ENCODE measurements at places on chromosomes 6 and 20. TPM values are rescaled to one million over a fixed set of nuclear protein-coding genes. Genes with fewer than 3 reads are reported as not detected.

GRCh38 chr20:21862259-21862946 is 156.9 kb downstream of the PAX1 start:
- DNase-seq = no peak

GRCh38 chr20:5161536-5162164 is 34.8 kb downstream of the CDS2 start:
- no peak for DNase-seq

Gene GPLD1
- 0.04 TPM for polyA plus RNA-seq

Gene LCA5
- 4.2 TPM for polyA plus RNA-seq

Gene CDH26
- 0.05 TPM for polyA plus RNA-seq

- no peak for DNase-seq
Observed at GRCh38 chr6:146741609-146742008, 142.8 kb downstream of the ADGB start.

DNA sequence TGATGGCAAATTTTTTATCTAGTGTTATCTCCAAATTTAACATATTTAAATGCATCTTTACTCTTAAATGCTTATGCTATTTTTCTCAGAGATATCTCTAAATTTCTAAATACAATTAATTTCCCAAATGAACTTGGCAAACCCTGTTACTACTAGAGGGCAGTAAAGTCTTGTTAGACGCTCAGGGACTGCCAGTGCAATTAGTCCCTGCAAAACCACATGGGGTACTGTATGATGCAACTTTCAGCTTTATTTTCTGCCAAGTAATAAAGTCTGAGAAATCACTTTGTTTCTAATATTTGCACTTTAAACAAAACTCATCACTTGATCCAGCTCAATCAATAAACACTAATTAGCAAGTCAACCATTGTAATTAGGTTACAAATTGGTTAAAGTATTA is 76.0 kb upstream of the ADGRB3 start:
- DNase-seq = no peak

GRCh38 chr6:21997119-21998037 is 299.5 kb downstream of the PRL start:
- DNase-seq = no peak

DNA sequence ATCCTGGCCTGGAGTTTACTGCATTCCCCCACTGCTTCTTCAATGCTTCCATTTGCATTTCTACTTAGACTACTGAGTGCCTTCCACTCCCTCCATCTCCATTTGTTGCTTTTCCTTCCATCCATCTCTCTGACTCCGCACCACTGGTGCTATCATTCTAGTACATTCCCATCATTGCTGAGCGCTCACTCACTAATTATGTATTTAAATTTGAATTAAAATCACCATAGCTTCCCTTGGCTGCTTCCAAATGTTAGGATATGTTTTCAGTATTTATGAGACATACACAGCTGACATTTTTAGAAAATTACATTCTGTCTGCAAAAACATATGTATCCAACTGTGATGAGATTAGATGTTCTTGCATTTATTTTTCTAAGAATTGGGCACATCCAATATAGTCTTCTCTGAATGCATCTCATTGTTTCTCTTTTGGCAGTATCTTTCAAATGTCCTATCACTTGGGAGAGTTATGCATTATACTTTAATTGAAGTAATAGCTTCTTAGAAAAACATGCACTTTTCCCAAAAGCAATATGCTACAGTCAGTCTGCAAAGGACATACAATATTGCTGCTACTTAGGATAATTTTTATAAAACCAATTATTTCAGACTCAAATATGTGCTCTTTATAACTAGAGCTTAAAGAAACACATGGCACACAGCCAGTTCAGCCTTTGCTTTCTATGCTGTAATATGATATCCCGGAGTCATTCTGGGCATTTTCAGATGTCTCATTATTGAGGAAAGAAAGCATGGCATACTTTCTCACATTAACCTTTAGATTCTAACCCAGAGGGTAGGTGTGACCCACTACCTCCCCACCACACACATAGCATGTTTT is 12.1 kb upstream of the COL21A1 start:
- no peak for DNase-seq

DNA sequence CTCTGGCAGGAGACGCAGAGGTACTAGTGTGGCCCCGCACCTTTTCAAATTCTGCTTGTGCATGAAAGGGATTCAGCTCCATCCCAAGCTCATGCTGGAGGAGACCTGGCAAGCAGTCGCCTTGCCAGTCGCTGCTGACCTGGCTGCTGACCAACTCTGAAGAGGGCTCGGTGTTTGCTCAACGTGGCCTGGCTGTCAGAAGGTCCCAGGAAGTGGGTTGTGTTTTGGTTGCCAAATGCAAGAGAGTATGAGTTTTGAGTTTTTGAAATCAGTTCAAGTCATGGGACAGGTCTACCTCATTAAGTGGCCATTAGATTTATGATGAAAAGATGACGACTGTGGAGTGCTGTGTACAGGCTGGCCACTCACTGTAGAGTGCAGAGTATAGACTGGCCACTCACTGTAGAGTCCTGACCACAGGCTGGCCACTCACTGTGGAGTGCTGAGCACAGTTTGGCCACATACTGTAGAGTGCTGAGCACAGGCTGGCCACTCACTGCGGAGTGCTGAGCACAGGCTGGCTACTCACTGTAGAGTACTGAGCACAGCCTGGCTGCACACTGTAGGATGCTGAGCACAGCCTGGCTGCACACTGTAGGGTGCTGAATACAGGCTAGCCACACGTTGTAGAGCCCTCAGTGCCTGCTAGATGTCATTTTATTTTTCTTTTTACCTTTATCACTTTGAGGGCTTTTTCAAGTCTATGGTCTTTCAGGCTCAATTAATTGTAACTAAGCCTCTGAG is 193.9 kb downstream of the ZNF217 start:
- DNase-seq = no peak

DNA sequence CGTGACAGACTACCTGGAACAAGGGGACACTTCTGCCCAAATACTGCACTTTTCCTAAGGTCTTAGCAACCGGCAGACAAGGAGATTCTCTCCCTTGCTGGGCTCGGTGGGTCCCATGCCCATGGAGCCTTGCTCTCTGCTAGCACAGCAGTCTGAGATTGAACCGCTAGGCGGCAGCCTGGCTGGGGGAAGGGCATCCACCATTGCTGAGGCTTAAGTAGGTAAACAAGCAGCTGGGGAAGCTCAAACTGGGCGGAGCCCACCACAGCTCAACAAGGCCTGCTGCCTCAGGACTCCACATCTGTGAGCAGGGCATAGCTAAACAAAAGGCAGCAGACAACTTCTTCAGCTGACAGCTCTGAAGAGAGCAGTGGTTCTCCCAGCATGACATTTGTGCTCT is 87.8 kb upstream of the ASCC3 start:
- no peak for DNase-seq

GRCh38 chr6:38166411-38167240 is 347.1 kb downstream of the ZFAND3 start:
- no peak for DNase-seq

DNA sequence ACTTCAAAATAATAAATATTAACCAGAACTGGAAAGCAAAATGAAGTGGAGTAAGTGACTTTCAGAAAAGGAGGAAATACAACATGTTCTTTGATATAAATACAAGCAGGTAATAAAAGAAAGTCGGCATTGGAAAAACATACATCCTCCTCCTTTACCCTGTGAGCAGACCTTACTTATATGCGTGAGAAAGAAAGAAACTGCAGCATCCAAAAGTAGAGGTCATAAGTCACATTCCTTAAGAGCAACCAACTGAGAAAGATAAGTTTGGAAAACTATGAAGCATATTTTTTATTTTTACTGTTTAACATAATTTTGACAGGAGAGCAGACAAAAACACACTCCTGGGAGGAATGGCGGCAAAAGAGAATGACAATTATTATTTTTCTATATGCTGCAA is 155.5 kb downstream of the HACE1 start:
- no peak for DNase-seq

Gene ASIP
- not detected for polyA plus RNA-seq

DNA sequence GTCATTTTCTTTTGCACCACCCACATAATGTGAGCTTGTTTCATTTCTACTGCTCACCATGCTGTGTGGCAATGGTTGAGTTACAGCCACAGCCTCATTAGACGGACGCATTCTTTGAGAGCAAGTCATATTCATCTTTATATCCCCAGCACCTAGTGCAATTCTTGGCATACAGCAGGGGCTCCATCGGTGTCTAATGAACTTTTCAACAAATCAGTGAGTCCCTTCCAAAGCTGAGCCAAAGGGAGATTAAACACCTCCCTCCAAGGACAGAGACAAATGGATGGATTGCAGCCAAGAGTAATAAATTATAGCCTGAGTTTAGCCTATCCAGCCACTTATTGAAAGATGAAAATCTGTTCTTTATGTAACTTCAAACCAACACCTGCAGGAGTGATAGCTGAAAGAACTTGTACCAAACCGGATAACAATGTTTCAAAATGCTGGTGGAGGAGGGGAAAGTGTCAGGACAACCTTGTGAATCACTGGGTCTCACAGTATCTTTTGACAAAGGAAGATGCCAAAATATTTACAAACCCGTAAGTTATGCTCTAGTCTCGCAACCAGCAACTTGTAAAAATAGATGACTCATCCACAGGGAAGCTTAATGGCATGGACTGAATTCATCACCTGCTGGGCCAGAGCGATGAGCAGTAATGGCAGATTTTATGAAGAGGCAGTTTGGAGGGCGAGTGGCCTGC is 139.0 kb downstream of the PXDC1 start:
- peak; percentile 27 for DNase-seq

GRCh38 chr6:131545317-131545716 is 27.7 kb upstream of the ARG1 start:
- no peak for DNase-seq

GRCh38 chr6:12704946-12705345 is 11.6 kb upstream of the PHACTR1 start:
- DNase-seq = no peak

Gene SF3B5
- 152 TPM for polyA plus RNA-seq

DNA sequence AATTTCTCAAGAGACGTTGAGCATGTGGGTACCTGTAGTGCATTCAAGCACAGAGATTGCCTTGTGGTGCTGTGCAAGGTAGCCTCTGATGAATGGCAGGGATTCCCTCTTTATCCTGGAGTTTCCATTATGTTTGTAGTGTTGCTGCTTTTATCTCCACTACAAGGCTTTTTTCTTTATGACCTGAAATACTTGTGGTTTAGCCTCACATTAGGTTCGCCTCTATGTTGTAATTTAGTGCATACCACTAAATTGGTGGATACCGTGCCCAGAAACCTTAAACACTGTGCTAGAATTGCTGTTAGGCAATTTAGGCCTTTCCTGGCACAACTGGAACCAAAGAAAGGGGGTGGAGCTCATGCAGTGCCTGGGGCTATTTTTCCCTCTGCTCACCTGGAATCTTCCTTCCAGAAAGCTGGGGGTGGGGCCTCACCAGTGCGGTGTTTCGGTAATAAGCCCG is 76.8 kb downstream of the NCOA7 start:
- peak; percentile 33 for DNase-seq

DNA sequence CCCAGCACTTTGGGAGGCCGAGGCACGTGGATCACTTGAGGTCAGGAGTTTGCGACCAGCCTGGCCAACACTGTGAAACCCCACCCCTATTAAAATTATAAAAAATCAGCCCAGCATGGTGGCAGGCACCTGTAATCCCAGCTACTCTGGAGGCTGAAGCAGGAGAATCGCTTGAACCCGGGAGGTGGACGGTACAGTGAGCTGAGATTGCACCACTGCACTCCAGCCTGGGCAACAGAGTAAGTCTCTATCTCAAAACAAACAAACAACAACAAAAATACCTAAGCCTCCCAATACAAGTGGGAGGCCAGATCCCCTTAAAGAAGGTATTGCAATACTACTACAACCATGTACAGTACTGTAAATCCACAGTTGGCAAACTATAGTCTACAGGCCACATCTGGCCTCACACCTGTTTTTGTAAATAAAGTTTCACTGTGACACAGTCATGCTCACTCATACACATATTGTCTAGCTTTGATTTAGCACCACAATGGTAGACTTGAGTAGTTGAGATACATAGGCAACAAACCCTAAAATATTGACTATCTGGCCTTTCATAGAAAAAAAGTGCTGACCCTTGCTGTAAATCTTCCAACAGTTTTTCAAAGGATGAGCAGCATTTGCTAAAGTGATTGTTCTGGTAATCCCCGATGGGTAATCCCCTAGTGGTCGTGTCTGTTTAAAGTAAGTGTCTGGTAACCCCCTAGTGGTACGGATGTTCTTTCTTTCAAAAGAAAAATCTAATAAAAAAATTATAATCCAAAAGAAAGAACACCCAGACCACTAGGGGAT is 202.0 kb downstream of the RNGTT start:
- no peak for DNase-seq

GRCh38 chr6:72864799-72865198 is 242.9 kb downstream of the KCNQ5 start:
- no peak for DNase-seq

GRCh38 chr6:3458706-3459421 is 2.0 kb upstream of the SLC22A23 start:
- no peak for DNase-seq

DNA sequence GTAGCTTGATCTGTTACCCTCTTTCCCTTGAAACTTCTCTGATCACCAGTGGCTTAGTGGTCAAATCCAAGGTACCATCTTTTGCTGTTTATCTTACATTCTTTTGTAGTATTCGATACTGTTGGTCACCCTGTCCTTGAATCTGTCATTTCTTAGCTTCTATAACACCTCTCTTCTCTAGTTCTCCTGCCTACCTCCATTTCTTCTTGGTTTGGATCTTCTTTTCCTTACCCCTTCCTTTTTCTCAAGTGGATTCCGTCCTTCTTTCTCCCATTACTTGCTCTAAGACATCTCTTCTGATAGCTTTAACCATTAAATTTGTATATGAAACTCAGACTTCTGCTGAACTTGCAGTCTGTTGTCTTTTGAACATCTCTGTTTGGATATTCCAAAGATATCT is 39.9 kb downstream of the QKI start:
- no peak for DNase-seq

GRCh38 chr6:21246075-21246474 is 347.5 kb upstream of the SOX4 start:
- DNase-seq = no peak

- no peak for DNase-seq
Observed at GRCh38 chr6:111417946-111418345, 65.1 kb downstream of the REV3L start.

Data from AG04450 (cell line).